Central memory CD4-positive, alpha-beta T cell (primary cell): ENCODE measurements at places on chromosomes 3 and 15.

DNA sequence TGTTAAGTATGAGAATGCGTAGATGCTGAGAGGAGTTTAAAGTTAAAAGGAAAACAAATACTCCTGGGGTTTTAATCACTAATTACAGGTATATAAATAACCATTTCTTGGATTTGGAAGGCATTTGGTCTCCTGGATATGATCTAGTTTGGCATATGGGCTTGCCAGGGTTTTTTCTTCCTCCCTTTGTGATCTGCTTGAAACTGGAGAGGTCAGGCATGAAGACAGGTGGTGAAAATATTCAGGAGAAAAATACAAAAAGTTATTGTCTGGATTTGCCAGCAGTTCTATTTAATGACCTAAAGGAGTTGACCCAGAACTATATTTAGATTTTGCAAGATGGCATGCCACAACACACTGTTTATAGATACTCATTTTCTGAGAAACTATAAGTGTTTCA, 136.3 kb downstream of the DIPK2A start:
- no peak for DNase-seq

GRCh38 chr15:89761929-89762328, 10.9 kb upstream of the MESP1 start:
- DNase-seq = no peak

GRCh38 chr3:186241910-186242821, 119.9 kb downstream of the DGKG start:
- no peak for DNase-seq

- DNase-seq = no peak
Observed at GRCh38 chr3:31048143-31048542, 153.7 kb upstream of the GADL1 start.

- DNase-seq = no peak
Observed at GRCh38 chr15:78142332-78142731, 6.8 kb upstream of the IDH3A start.

DNA sequence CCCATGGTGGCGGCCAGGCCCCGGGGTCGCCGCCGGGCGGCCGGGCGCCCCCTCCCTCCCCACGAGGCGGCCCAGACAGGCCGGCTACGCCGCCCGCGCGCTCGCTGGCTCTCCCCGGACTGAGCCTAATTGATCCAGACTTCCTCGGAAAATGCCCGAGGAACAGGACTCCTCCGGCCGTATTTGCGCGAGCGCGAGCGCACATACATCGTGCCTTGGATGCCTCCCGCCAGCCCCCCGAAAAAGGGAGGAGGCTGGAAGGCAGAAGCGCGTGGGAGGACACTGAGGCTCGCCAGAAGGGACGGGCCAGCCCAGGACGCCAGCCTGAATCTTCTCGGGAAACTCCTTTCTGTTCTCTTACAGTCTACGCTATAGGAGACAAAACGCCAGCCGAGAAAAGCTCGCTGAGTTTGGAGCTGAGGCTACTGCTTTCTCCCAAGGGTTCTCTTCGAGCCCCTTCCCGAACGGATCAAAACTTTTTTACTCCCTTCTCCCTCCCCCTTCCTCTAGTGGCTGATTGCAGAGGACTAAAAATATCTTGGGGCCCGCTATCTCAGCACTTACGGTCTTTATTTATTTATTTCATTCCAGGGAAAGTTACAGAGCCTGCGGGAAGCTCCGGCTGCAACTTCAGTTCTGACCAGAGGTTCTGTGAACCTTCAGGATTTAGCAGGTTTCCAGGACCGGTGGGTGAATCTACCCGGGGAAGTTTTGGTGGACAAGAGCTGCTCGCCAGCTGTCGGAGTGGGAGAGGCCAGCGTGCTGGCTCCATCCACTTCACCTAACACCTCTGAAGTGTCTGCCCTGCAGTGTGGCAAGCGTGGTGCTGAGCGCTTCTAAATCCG, at the start of gene PDZRN3:
Gene PDZRN3 (minus strand): TSS at position 121 of the 845 bp plus-strand sequence.
- no peak for DNase-seq
